Posterior cingulate gyrus (tissue), 11 donors: ENCODE measurements at places on chromosomes 13 and 19.
A peak's percentile ranks its signal among the peaks of the same experiment; 100 is the strongest.

GRCh38 chr13:70088926-70089325, 18.7 kb upstream of the ATXN8OS start:
- no peak for DNase-seq

DNA sequence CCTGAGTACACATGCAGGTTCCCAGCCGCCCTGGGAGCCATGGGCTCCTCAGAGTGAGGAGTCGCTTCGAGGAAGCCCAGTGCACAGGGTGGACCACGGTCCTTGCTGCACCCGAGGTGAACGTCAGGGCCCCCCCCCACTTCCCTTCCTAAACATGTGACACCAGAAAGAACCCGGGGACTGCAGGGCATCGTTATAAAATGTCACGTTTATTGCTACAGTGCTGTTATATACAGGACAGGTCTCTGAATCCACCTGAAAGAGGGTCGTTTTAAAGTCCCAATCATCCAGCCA, 3.8 kb upstream of the UQCR11 start:
- DNase-seq: no peak

DNA sequence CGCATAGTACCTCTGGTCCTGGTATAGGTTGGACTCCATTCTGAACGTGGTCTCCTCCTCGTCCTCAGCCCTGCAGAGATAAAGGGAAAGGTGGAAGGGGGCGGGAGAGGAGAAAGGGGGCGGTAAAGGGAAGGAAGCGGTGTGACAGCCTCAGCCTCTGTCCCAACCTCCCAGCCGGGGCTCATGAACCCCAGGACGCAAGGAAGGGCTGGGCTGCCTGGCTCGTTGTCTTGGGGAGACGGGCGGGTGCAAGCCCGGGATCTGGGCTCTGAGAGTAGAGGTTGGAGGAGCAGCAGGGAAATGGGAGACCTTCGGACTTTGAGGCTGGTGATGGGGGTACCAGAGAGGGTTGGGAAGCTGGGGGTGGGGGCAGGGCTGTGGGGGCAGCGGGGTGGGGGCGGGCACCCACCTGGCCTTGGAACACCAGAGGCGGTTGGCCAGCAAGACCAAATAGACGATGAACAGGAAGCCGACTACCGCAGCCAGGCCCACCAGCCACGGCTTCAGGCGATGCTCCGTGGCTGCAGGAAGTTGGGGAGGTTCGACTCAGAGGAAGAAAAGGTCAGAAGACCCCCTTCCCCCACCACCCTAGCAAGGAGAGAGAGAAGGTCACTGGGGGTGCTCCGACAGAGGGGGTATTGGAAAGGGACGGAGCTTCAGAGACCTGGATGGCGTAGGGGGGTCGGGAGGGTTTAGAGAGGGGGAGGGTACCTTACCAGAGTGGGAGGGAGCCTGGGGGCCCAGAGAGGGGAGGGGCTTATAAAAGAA, 1.7 kb downstream of the SMIM24 start:
- no peak for DNase-seq

DNA sequence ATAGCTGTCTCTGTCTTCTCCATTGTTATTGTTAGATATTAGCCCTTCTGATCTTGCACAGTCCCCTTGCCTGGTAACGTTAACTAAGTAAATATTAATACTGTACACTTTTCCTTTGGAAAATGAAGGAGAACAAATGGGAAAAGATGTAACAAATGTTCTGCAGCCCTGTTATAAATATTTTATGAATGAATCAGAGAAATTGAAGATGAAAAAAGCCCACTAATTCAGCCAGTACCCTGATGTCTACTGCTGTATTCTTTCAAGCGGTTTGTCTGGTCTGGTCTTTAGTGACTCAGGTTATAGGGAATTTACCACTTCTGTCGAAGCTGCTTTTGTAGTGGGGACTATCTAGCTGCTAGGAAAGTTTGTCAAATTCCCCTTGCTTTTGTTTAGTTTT, 121.0 kb downstream of the COG6 start:
- no peak for DNase-seq

GRCh38 chr19:2627319-2627829, 75.1 kb downstream of the GNG7 start:
- peak; percentile 68 for DNase-seq

GRCh38 chr13:34413538-34414210, 528.4 kb upstream of the NBEA start:
- DNase-seq: no peak

DNA sequence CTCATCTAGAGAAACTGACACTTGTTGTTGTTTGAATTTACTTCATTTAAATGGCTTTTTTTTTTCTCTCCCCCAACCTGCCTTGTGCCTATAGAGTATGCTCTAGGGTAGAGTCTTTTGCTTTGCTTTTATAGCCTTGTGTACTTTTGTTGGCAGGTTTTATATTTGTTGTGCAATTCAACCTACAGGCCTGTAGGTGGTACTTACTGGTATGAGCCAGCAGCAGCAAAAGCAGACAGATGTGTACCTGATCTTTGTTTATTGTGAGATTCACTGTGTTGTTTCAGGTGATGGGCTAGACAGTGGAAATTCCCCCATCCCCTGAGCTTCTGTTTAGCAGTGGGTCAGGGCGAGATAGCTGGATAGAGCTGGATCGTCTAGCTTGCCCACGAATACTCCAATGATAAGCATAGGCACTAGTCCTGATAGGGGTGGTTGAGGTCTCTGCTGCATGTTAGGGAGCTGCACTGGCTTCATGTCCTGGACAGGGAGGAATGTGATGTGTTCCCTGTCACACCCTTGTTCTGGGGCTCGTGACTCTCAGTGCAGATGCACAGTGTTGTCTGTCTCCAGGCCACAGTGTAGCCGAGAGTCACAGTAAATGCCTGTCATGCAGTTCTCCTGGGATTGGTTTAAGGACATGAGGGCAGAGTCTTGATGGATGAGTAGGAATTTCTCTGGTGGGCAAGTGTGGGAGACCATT, 21.3 kb downstream of the DNAJC3 start:
- DNase-seq: no peak

DNA sequence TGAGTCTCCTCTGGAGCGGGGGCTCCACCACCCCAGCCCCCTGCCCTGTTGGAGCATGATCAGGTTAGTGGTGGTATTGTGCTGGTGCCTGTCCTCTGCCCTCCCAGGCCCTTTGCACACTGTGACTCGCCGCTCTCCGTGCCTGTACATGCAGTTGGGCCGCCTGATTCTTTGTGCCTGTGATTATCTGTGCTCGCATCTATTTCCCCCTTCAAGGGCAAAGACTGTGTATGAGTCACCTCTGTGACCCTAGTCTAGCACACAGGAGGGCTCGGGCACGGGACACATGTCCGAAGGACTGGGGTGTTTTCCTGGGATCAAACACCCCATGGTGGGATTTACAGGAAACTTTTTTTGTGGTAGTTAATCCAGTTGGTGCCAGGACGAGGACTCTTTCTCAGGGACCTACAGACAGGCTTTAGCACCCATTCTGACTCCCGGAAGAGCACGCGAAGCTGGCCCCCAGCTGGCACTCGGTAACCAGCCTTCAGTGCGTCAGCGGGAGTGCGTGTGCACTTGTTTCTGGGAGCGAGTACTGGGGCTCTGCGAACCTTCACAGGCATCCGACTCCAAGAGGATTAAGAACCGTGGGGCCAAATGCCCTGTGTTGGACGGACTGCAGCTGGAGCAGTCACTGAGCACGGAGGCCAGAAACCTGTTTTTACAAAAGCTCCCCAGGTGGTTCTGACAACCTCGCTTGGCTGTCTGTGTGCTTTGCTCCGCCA, 6.7 kb downstream of the PPP1R37 start:
- DNase-seq: no peak

DNA sequence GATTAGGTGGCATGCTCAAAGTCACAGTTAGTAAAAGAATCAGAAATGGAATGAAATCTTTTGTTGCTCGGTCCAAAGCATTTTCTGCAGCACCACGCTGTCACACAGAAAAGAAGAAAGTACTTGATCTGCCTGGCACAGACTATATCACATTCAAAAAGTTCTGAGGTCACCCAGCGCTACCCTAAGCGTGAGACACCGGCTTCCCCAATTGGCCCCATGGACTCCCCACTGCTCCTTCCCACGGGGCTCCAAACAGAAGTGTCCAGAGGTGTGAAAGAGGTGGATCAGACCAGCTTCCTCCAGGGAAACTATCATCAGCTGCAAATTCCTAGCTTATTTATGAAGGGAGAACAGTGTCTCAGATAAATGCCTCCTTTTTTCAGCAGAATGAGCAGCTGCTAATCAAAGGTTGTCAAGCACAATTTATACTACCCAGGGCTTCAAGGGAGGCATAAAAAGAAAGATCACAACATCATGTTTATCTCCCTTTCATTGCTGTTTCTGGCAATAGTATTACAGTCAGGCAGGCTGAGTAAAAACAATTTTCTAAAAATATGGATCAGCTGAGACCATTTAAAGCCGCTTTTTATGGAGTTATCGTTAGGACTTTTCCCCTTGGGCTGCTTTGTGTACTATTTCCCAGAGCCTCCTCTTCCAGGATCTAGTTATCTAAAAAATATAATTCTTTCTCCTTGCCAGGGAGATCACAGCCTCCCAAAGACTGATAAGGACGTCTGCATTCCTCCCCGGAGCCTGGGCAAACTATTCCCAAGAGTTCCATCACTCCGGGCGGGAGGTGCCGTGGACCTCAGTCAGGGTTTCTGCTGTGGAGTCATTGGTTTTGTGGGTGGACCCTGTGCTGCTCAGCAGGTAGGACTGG, 208.0 kb downstream of the LHFPL6 start:
- DNase-seq: no peak

DNA sequence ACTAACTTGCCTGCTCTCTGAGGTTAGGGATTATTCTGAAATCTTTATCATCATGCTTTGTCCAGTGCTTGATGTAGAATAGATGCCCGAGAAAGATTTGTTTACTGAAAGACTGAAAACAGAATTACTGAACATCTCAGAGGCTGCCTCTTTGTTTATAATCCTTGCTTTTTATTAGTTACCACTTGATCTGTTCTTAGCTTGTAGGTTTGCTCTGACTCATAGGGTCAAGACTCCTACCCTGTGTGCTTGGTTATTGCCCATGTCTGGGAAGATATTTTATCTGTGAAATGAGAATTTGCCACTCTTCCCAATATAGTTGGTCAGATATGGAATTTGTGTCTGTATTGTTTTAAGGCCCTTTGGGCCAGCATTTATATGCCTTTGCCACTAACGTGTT, 675.3 kb downstream of the DIAPH3 start:
- no peak for DNase-seq

DNA sequence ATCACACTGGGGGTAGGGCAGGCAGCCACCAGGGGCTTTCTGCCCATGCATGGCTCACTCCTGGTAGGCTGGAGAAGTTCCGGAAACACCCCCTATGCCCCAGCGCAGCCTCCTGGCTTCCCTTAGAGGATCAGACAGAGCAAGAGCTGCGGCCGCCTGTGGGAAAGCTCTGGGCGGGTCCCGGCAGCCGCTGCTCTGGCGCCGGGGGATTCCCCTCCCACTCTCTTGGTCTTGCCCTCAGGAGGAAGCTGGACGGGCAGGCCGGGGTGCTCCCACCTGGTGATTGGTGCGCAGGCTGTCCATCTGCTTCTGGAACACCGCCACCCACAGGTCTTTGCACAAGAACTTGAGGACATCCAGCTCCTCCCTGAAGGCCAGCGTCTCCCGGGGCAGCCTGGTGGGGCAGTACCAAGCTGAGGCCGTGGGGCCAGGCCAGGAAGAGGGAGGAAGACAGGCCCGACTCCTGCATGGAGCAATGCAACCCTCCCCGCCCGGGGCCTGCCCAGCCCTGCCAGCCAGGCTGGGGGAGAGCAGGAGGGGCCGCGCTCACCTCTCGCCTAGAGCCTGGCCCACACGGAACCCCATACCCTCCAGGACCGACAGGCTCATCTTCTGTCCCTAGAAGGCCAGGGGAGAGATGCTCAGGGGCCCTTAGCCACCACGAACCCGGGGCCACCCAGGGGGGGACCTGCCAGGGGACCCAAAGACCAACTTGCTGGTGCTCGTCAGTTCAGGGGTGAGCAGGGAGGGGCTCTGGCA, 4.0 kb upstream of the NKPD1 start:
- no peak for DNase-seq

DNA sequence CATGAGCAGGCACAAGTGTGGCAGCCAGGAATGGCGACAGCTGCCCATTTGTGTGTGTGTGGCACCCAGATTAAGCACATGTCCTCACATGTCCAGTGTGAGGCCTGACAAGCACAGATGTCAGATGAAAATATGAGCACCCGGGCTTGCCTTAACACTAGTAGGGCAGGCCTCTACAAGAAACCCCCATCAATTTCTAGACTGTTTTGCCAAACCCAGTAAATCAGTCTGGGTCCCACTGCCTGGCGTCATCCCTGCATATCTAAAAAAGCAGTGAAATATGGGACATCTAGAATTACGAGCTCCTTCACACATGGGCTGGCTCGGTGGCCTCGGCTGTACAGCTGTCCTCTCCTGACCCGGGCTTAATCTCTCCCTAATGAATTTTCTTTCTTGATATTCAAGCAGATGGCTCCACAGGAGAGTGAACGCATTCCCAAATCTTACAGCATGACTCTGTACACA, 432.7 kb downstream of the FOXO1 start:
- no peak for DNase-seq
